HFFc6 (cell line): ENCODE measurements at places on chromosomes 1 and 21. TPM values are rescaled to one million over a fixed set of nuclear protein-coding genes. Genes with fewer than 3 reads are reported as not detected.

- no peak overlapping the region for H3K4me3 ChIP-seq
- H3K27ac ChIP-seq: no peak overlapping the region
- H3K4me1 ChIP-seq: no peaks in the 10 kb centered on the region
- 0 out of 2 replicates have a peak, but pooled peaks cover 4% of the 10 kb centered on the region for H3K36me3 ChIP-seq
- H3K27me3 ChIP-seq: peaks cover 8% of the 10 kb centered on the region; the same call in 1 of the 2 replicates
Observed at GRCh38 chr1:215557992-215558626, 9.0 kb upstream of the KCTD3 start.

GRCh38 chr1:180194546-180195207, 35.4 kb upstream of the LHX4 start:
- peaks cover 13% of the 10 kb centered on the region for H3K36me3 ChIP-seq
- no peaks in the 10 kb centered on the region for H3K4me1 ChIP-seq
- H3K27me3 ChIP-seq: peaks cover 2% of the 10 kb centered on the region
- DNase-seq: no peak

GRCh38 chr1:192600275-192600674, 24.7 kb downstream of the RGS1 start:
- H3K27me3 ChIP-seq: no peaks in the 10 kb centered on the region
- no peak overlapping the region for H3K27ac ChIP-seq
- no peaks in the 10 kb centered on the region for H3K36me3 ChIP-seq
- no peak for DNase-seq

DNA sequence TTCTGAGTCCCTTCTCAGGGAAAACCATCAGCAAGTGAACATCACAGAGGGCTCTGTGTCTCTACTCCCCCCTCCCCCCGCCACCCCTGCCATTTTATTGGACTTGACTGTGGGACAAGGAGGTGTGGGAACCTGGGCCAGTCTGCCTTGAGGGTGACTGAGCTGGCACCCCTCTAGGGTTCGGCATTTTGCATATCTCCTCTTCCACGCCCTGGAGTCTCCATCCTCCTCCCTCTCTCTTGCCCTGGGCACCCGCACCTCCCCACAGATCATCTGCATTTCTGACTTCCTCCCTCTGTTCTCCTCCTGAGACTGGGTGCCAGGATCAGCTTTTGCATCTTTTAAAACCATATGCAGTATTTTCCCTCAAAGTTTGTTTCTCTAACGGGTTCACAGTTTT, 107.1 kb upstream of the ERRFI1 start:
- peak overlapping the region; percentile 82 for H3K4me3 ChIP-seq
- DNase-seq: no peak
- H3K36me3 ChIP-seq: no peaks in the 10 kb centered on the region

DNA sequence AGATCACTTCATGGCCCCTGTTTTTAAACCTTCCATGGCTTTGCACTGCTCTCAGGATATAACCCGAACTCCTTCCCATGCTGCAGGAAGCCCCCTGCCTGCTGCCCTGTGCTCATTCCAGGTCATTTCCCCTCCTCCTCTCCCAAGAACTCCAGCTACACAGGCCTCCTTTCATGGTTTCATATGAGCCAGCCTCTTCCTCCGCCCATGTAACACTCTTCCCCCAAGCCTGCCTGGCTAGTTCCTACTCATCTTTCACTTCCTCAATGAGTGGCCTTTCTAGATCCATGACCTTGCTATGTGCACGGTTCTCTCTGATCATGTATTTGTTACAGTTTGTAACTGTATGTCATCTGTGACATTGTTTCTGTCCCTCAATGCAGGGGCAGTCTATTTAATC, 3.1 kb upstream of the NCF2 start:
- H3K27ac ChIP-seq: no peak overlapping the region
- peaks cover 43% of the 10 kb centered on the region for H3K4me1 ChIP-seq
- H3K4me3 ChIP-seq: no peak overlapping the region
- no peaks in the 10 kb centered on the region; the same call in 1 of the 2 replicates for H3K27me3 ChIP-seq

DNA sequence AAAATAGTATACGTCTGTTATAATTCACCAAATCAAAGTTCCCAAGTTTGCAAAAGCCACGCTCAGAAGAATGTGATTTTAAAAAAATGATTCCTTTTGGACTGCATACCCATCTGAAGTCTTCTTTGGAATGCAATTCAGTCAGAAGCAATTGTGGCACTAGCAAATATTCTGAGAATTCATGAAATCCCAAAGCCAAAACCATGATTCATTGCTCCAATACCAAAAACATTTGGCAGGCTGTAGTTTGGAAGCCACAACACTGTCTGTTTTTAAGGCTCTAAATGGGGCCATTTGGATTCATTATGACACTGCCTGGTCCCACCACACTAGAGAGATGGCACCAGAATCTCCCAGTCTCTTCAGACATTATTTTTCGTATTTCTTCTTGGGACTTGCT, 21.8 kb upstream of the LRRC53 start:
- no peaks in the 10 kb centered on the region for H3K4me1 ChIP-seq
- H3K27ac ChIP-seq: no peak overlapping the region
- H3K36me3 ChIP-seq: no peaks in the 10 kb centered on the region

GRCh38 chr1:47627016-47627415, 189.2 kb downstream of the FOXD2 start:
- H3K36me3 ChIP-seq: no peaks in the 10 kb centered on the region
- H3K27ac ChIP-seq: no peak overlapping the region
- H3K4me3 ChIP-seq: no peak overlapping the region
- DNase-seq: no peak
- no peaks in the 10 kb centered on the region for H3K4me1 ChIP-seq

DNA sequence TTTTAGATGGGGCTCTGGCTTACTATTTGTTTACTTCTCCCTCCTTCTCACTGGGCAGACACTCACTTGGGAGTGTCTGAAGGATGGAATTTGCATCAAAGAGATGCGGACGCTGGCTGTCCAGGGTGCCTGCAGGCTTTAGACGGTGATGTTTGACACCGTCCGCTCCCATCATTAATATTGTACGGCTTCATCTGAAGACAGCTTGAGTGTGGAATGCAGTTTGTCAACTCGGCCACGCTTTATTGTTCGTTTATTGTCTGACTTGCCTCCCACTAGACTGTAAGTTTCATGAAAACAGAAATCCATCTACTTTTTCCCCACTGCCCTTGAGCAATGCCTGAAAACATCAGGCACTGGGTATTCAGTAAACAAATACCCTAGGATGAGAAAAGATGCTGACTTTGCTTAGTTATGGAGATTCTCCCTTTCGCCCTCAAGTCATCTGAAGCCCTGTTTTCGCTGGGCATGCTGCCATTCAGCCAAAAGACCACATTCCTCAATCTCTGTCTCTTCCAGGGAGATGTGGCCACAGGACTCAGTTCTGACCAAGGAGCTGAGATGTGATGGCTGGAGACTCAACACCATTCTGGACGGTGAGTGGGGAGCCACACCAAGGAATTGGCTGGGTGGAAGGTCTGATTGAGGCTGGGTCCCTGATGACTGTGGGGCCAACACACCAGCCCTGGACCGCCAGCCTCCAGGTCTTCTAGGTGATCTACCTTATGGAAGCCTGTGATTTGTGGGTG, 87.6 kb downstream of the BCAR3 start:
- H3K27ac ChIP-seq: peak overlapping the region; percentile 94
- H3K27me3 ChIP-seq: peaks cover 4% of the 10 kb centered on the region; the same call in 1 of the 2 replicates
- H3K36me3 ChIP-seq: peaks cover 29% of the 10 kb centered on the region
- peaks cover 87% of the 10 kb centered on the region for H3K4me1 ChIP-seq
- DNase-seq: no peak
- H3K4me3 ChIP-seq: no peak overlapping the region

GRCh38 chr1:230747127-230747730, at the start of gene CAPN9:
Gene CAPN9, plus strand, starts transcription at chr1:230747388. Its CDS starts 109 bp downstream, at chr1:230747497.
- no peak within 1 kb of the TSS for H3K4me3 ChIP-seq
- H3K36me3 ChIP-seq: no peaks in the 10 kb centered on the region
- H3K27me3 ChIP-seq: peaks cover 13% of the 10 kb centered on the region
- DNase-seq: no peak

Gene INSRR
- not detected in 2 replicates for total RNA-seq

Gene FALEC
- total RNA-seq: 0.59 TPM in 1 of 3 replicates, not detected in the others

Gene NBPF8
- total RNA-seq: 5.8 to 6.9 TPM (median 5.9 TPM) in 3 replicates

Gene DNASE2B
- not detected in 3 replicates for total RNA-seq

Gene TCHH
- 0.05 TPM in 1 of 3 replicates, not detected in the others for total RNA-seq
